ENCODE measurements at places on chromosomes 11 and 22.

DNA sequence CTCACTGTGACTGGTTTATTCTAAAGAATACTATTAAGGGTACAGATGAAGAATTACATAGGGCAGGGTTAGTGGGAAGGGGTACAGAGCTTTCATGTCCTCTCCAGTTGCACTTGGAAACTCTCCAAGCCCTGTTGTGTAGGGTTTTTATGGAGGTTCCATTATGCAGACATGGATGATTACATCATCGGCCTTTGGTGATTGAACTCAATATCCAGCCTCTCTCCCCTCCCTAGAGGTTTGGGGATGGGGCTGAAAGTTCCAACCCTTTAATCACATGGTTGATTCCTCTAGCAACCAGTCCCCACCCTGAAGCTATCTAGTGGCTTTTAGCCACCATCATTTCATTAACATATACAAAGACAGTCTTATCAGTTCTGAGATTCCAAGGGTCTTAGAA, 472.6 kb downstream of the BUD13 start:
- DNase-seq = no peak

GRCh38 chr11:36214480-36214879, 74.7 kb downstream of the COMMD9 start:
- DNase-seq = no peak

GRCh38 chr11:67644472-67645418, 5.2 kb upstream of the TBX10 start:
- peak; percentile 12 for DNase-seq

GRCh38 chr11:124793466-124794278, 6.5 kb downstream of the MSANTD2 start:
- DNase-seq = no peak

GRCh38 chr11:126607374-126607773, 251.9 kb downstream of the ST3GAL4 start:
- DNase-seq = no peak

- DNase-seq = no peak
These were observed 60.8 kb upstream of the ZBED5 start for GRCh38 chr11:10918698-10919097.

DNA sequence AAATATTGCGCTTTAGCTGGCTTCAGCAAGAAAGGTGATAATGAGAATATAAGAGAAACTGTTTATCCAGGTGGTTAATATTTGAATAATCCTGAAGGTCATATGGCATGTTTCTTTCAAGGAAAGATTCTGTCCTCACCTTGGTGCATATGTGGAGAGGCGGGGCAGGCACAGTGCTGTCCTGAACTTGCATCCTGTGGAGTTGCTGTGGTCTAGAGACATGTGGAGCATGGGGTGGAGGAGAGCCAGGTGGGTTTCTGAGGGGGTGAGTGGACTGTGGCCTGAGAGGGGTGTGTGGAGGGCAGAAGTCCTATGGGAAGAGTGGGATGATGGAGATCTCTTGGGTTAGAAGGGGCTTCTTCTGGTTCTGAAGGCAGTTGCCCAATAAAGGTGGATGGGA, 65.5 kb downstream of the GRIK4 start:
- DNase-seq = no peak

GRCh38 chr11:72123117-72123653, 10.7 kb upstream of the ANAPC15 start:
- no peak for DNase-seq

DNA sequence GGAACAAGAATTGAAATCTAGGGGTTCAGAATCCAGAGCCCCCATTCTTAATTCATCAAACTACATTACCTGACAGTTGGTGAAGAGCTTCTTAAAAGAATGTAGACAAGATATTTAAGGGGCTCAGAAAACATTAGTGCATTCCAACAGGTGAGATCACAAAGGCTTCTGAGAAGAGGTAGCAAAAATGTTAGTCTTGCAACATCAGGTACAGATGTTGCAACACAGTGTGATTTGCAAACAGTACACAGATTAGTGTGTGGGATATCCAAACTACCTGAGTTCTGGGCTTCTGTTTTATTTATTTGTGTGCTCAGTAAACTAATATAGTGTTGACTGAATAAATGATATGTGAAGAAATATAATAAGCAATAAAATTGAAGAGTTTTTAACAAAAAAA, 11.8 kb downstream of the CASP4 start:
- DNase-seq = no peak

DNA sequence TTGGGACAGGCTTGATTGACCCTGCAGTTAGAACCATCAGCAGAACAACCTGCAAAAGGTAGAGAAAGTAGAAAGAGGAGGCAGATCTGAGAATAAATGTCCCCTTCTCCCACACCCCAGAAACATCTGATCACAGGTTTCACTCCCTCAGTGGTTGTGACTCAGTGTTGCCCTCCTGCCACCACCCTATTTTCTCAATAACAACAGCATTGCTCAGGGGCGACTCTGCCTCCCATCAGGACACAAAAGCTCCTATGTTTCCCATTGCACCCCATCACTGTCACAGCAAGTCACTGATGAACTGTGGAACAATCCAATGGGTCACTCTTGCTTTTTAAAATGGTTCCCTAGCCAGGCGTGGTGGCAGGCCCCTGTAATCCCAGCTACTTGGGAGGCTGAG, 110.2 kb downstream of the RASSF10 start:
- DNase-seq = no peak

DNA sequence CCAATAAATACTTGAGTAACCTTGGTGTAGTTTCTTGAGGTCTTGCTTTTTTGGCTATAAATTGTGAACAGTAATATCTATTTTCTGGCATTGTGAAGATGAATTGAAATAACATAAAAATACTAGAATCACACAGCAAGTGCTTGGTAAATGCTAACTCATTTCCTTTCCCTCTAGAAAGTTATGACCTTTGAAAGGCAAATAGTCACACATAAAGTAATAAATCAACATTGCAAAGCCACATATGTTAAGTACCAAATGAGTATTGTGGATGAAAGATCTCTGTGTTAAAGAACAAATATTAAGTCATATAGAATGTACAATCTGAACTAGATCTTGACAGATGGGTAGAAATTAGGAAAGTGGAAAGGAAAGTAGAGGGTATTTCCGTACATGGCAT, 559.6 kb upstream of the CCDC90B start:
- no peak for DNase-seq

DNA sequence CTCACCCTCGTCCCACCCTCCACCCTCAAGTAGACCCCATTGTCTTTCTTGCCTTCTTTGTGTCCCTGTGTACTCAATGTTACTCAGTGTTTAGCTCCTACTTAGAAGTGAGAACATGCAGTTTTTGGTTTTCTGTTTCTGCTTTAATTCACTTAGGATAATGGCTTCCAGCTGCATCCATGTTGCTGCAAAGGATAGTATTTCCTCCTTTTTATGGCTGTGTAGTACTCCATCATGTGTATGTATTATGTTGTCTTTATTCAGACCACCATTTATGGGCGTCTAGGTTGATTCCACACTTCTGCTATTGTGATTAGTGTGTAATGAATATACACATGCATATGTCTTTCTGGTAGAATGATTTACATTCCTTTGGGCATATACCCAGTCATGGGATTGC, 73.6 kb downstream of the SIK2 start:
- no peak for DNase-seq

DNA sequence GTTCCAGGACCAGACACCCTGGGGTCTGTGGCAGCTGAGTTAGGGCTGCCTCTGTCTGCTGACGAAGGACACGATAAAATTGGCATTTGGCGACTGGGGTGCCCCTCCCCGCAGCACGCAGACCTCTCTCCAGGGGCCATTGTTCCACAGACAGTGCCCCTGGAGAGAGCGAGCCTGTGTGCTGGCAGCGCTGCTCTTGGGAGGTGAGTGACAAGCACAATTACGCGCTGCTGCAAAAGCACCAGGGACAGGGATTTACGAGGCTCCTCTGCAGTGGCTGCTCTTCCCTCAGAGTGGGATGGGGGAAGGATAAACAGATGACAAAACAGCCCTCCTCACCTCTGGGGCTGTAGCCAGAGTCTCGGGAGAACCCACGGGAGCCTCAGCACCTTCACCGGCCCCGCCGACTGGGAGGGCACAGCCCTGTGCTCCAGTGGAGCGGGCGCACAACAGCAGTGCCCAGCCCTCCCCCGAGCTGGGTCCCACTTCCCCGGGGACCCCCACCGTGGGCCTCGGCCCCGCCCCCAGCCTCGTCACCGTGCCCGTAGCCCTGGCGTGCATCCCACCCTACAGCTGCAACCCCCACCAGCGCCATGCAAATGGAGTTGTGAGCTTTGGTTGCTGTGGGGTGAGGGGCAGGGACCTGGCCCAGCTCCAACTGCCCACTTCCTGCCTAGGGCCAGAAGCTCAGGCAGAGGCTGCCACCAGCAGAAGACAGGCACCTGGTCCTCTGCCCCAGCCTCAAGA, 19.6 kb downstream of the CHID1 start:
- DNase-seq = no peak

GRCh38 chr22:45090497-45090910, 73.2 kb upstream of the NUP50 start:
- DNase-seq = no peak

GRCh38 chr11:2306452-2306823, 4.6 kb downstream of the TSPAN32 start:
- DNase-seq = peak; percentile 93

DNA sequence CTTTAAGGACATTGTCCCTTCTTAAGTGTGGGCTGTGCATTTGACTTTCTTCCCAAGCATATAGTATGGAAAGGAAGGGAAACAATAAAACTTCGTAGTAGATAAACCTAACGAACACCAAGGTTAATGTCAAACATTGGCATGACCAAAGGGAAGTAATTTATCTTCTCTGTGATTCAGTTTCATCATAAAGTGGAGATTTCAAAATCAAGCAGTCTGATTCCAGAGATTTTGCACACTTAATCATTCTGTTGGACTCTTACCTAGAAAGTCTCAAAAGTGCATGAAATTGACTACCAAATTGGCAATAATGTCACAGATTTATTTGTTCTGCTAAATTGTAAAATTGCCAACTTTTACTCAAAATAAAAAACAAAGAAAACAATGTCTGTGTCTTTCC, 559.7 kb downstream of the JRKL start:
- DNase-seq = no peak

DNA sequence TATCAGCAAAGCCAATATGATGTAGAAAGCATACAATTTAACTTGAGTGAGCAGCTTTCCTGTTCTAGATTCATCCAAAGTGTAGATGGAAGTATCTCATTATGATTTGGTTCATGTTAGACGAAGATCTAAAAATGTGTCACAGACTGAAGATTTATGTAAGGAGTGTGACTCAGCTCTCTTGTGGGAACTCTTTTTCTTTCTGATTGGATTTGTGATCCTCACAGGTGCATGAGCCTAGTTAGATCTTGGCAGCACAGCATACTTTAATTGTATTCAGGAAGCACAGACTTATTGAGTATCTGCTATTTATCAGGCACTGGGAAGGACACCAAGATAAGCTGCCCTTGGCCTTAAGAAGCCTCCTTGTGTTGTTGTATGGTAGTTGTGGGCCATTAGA, 147.1 kb downstream of the C11orf91 start:
- DNase-seq = no peak

GRCh38 chr22:48261706-48262105, 1499.3 kb downstream of the TBC1D22A start:
- no peak for DNase-seq

- no peak for DNase-seq
These were observed 1.2 kb upstream of the TMEM45B start for GRCh38 chr11:129814244-129815014.
